HFFc6 (cell line): ENCODE measurements at places on chromosomes 5 and 9. TPM values are rescaled to one million over a fixed set of nuclear protein-coding genes. Genes with fewer than 3 reads are reported as not detected.
A peak's percentile ranks its signal among the peaks of the same experiment; 100 is the strongest.

The NEUROG1 gene
- not detected in 3 replicates for total RNA-seq

- peaks cover 33% of the 10 kb centered on the region for H3K4me1 ChIP-seq
- no peaks in the 10 kb centered on the region for H3K36me3 ChIP-seq
- peaks cover 10% of the 10 kb centered on the region for H3K27me3 ChIP-seq
- H3K4me3 ChIP-seq, result no peak overlapping the region
Measured at GRCh38 chr5:113044776-113045465, 68.3 kb downstream of the DCP2 start.

The AFAP1L1 gene
- total RNA-seq, result 3.5 and 5.2 TPM in 2 replicates

DNA sequence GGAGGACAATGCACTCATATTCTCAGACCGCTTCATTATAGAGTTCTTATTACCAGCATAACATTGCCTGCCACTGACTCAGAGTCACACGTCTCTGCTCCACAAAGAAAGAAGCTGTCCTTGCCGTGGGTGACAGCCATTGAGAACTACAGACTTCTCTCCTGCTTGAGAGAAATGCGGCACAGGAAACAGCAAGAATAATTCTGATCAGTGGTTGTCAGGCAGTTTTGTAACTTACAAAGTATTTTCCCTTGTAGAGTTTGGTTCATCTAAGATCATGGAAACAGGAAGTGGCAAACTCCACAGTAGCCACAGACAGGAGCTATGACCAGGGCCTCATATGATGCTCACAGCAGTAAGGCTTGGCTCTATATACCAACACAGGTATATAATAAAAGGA is 47.0 kb downstream of the KCNV2 start:
- H3K4me1 ChIP-seq, result peaks cover 33% of the 10 kb centered on the region
- H3K36me3 ChIP-seq, result peaks cover 27% of the 10 kb centered on the region
- H3K27ac ChIP-seq, result peak overlapping the region; percentile 66; the same call in 1 of the 2 replicates
- H3K27me3 ChIP-seq, result no peaks in the 10 kb centered on the region; the same call in none of the 2 replicates
- DNase-seq, result no peak

- peak overlapping the region; percentile 86 for H3K27ac ChIP-seq
- DNase-seq, result peak; percentile 63
- peak overlapping the region; percentile 46 for H3K4me3 ChIP-seq
- peaks cover 56% of the 10 kb centered on the region for H3K4me1 ChIP-seq
- no peaks in the 10 kb centered on the region for H3K27me3 ChIP-seq
Measured at GRCh38 chr5:10366310-10367272, 13.1 kb downstream of the MARCHF6 start.

- DNase-seq, result no peak
- H3K4me3 ChIP-seq, result no peak overlapping the region
- H3K36me3 ChIP-seq, result no peaks in the 10 kb centered on the region
- H3K27me3 ChIP-seq, result no peaks in the 10 kb centered on the region
- H3K27ac ChIP-seq, result no peak overlapping the region
- peaks cover 58% of the 10 kb centered on the region for H3K4me1 ChIP-seq
Measured at GRCh38 chr9:100087218-100087617, 11.6 kb downstream of the ERP44 start.

The ORM2 gene
- total RNA-seq, result not detected in 3 replicates

DNA sequence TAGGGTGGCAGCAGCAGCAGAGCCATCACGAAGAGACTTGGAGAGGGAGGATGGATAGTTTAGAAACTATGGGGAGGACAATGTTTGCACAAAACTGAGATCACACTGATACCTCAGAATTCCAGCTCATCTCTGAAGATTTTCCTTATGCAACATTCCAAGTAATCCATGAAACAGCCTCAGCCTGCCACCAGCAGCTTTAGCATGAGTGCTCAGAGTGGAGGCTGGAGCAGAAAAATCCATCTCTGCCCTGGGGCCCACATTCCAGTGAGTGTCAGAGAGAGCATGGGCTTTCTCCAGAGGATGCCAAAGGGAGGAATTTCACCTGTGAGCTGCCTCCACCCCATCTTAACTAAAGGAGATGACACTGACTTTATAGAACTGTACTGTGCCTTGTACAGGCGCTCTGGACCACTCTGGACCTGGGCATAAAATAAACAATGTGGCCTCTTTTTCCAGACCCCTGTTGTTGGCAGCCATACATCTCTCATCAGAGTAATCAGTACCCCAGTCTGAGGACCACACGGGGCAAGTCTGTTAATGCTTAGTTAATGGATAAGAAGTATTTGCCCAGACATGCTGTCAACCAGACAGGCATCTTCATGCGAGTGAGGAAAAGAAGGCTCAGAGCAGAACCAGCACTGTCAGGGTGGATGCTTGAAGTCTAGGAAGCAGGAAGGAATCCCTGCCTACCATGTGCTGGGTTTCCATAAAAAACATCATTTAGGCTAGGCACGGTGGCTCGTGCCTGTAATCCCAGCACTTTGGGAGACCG is 440.9 kb downstream of the ENC1 start:
- DNase-seq, result peak; percentile 77
- no peak overlapping the region; the same call in 1 of the 2 replicates for H3K4me3 ChIP-seq
- H3K27ac ChIP-seq, result peak overlapping the region; percentile 79
- peaks cover 2% of the 10 kb centered on the region for H3K27me3 ChIP-seq
- peaks cover 39% of the 10 kb centered on the region for H3K4me1 ChIP-seq

The CCNJL gene
- total RNA-seq, result not detected in 3 replicates

The ALDOB gene
- not detected in 3 replicates for total RNA-seq

- DNase-seq, result peak; percentile 74
- peak overlapping the region; percentile 47 for H3K27ac ChIP-seq
- peak overlapping the region; percentile 45 for H3K4me3 ChIP-seq
- no peaks in the 10 kb centered on the region for H3K36me3 ChIP-seq
- H3K4me1 ChIP-seq, result peaks cover 38% of the 10 kb centered on the region
Measured at GRCh38 chr5:159240301-159240870, 22.7 kb upstream of the UBLCP1 start.

The NNT gene
- total RNA-seq, result 55.1 to 61.3 TPM (median 58.2 TPM) in 3 replicates

The CDH10 gene
- total RNA-seq, result 0.20 to 0.57 TPM (median 0.40 TPM) in 3 replicates

DNA sequence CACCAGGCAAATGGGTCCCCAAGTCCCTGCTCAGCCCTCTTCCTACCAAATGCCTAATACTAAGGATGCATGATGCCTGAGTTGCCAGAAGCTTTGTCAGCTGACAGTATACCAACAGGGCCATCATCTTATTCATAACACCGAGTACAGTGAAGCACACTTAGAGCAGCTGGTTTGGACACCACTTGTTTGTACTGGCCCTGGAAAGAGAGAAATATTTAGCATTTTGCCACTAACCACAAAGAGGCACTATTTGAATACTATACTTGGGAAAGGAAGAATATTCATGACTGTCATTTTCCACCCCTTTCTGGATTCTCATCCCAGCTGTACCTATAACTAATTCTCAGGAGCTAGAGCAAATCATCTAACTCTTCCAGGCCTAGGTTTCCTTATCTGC is 364.4 kb upstream of the KIF2A start:
- no peak overlapping the region for H3K27ac ChIP-seq
- H3K4me3 ChIP-seq, result no peak overlapping the region
- H3K27me3 ChIP-seq, result no peaks in the 10 kb centered on the region
- DNase-seq, result no peak
- H3K4me1 ChIP-seq, result no peaks in the 10 kb centered on the region
- no peaks in the 10 kb centered on the region for H3K36me3 ChIP-seq

- peaks cover 7% of the 10 kb centered on the region; the same call in 1 of the 2 replicates for H3K4me1 ChIP-seq
- no peak overlapping the region for H3K27ac ChIP-seq
- no peaks in the 10 kb centered on the region for H3K36me3 ChIP-seq
- H3K4me3 ChIP-seq, result no peak overlapping the region
- peaks cover 4% of the 10 kb centered on the region for H3K27me3 ChIP-seq
- no peak for DNase-seq
Measured at GRCh38 chr9:13728917-13729811, 449.7 kb upstream of the MPDZ start.

DNA sequence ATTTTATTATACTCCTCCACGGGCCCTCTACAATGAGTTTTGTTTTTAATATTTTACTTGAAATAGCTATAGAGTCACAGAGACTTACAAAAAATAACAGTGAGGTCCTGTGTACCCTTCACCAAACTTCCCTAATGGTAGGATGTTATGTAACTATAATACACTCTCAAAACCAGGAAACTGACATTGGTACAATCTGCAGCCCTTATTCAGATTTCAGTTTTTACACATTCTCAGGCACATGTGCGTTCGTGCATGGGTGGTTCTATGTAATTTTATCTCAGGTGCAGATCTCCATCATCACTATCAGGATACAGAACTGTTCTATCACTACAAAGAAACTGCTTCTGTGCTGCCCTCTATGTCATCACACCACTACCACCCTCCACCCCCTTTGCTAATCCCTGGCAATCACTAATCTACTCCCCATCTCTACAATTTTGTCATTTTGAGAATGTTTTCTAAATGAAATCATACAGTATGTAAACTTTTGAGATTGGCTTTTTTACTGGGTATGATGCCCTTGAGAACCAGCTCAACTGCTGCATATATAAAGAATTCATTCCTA is 16.4 kb downstream of the RAB14 start:
- H3K4me3 ChIP-seq, result no peak overlapping the region
- peaks cover 72% of the 10 kb centered on the region for H3K4me1 ChIP-seq
- no peaks in the 10 kb centered on the region for H3K27me3 ChIP-seq
- H3K27ac ChIP-seq, result no peak overlapping the region
- peaks cover 33% of the 10 kb centered on the region for H3K36me3 ChIP-seq

The FCN2 gene
- not detected in 3 replicates for total RNA-seq

DNA sequence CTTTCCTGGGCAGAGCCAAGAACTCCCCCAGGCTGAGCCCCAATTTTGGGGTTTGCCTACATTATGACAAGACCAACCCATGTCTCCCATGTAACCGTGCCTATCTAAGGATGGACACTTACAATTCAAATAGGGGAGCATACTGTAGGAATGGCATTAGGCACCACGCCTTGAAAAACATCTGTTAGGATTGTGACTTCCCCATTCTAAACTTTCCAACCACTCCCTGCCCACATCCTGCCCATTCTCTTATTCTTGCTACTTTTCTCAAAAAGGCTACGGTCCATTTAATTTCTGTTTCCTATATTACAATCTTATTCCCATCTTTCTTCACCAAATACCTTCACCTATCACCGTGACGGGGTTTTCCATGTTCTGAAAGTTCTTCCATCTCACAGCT is 99.2 kb downstream of the LPAR1 start:
- H3K27ac ChIP-seq, result peak overlapping the region; percentile 43; the same call in 1 of the 2 replicates
- no peak for DNase-seq
- peak overlapping the region; percentile 5; the same call in 1 of the 2 replicates for H3K4me3 ChIP-seq

The KCNMB1 gene
- total RNA-seq, result not detected in 3 replicates

- peaks cover 13% of the 10 kb centered on the region for H3K36me3 ChIP-seq
- H3K4me3 ChIP-seq, result no peak overlapping the region
- H3K4me1 ChIP-seq, result peaks cover 50% of the 10 kb centered on the region
- DNase-seq, result no peak
- no peaks in the 10 kb centered on the region; the same call in none of the 2 replicates for H3K27me3 ChIP-seq
- no peak overlapping the region for H3K27ac ChIP-seq
Measured at GRCh38 chr5:73417303-73418034, 31.1 kb downstream of the FOXD1 start.

- peaks cover 49% of the 10 kb centered on the region for H3K4me1 ChIP-seq
- H3K27ac ChIP-seq, result no peak overlapping the region; the same call in 1 of the 2 replicates
- DNase-seq, result peak; percentile 12
Measured at GRCh38 chr5:54659700-54660131, 142.2 kb downstream of the SNX18 start.

- H3K27ac ChIP-seq, result no peak overlapping the region; the same call in 1 of the 2 replicates
- no peak overlapping the region for H3K4me3 ChIP-seq
- DNase-seq, result no peak
- no peaks in the 10 kb centered on the region; the same call in 1 of the 2 replicates for H3K27me3 ChIP-seq
- peaks cover 67% of the 10 kb centered on the region for H3K4me1 ChIP-seq
- no peaks in the 10 kb centered on the region for H3K36me3 ChIP-seq
Measured at GRCh38 chr9:113573046-113573958, 109.8 kb downstream of the RGS3 start.

The DPM2 gene
- 48.1 to 59.6 TPM (median 56.3 TPM) in 3 replicates for total RNA-seq

DNA sequence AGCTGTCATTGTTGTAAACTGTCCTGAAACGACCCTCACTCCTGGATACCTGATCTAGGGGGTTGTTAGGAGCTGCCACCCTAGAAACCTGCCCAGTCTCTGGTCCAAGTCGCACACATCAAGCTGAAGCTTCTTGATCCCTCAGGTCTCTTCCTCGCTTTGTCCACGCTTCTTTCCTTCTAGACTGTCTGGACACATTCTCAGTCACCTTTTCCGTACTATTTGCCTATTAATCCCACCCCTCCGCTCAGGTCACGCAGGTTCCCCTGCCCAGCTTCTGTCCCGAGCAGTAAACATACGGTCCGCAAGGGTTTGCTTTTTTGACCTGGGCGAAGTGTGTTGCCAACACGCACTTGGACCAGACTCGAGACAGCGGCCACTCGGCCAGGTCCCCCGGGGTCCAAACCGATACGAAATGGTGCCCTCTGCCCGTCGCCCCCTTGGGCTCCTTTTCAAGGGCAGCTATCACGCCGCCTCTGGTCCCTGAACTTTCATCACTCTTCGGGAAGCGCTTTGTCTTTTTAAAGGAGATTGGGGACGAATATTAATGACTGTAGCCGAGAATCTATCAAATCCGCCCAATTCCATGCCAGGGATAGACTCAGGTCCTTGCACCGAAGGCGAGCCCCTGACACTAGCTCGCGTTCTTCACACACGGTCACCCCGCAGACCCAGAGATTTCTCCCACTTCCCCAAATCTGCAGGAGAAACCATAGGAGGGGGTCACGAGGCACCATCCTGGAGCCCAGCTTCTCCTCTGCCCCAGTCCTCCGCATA is 814 bp downstream of the PLCXD3 start:
- H3K4me1 ChIP-seq, result peaks cover 30% of the 10 kb centered on the region
- H3K27ac ChIP-seq, result no peak overlapping the region
- H3K36me3 ChIP-seq, result no peaks in the 10 kb centered on the region
- H3K4me3 ChIP-seq, result peak overlapping the region; percentile 48

- no peak overlapping the region for H3K4me3 ChIP-seq
- H3K4me1 ChIP-seq, result no peaks in the 10 kb centered on the region
- no peak overlapping the region for H3K27ac ChIP-seq
- H3K36me3 ChIP-seq, result peaks cover 22% of the 10 kb centered on the region
- H3K27me3 ChIP-seq, result no peaks in the 10 kb centered on the region
Measured at GRCh38 chr5:73836607-73837006, 210.6 kb downstream of the ARHGEF28 start.

DNA sequence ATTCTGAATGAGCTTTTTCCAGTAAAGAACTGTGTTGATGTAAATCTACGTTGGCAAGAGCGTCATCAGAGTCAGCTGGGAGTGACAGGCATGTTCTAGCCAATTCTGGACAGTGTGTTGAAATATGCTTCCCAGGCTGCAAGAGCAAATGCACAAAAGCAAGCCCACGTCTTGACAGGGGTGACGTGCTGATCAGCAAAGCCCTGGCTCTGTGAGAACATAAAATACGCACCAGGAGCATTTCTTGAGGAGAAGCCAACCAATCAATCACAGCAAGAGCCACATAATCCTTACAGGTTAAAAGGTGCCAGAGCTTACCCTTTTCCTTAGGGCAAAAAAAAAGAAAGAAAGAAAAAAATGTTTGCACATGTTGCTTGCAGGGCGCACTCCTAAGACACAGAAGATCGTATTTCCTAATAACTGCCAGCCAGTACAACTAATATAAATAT is 148.1 kb downstream of the PDE4D start:
- no peaks in the 10 kb centered on the region for H3K36me3 ChIP-seq
- peak overlapping the region; percentile 45; the same call in 1 of the 2 replicates for H3K27ac ChIP-seq
- H3K4me3 ChIP-seq, result peak overlapping the region; percentile 4; the same call in 1 of the 2 replicates

GRCh38 chr5:135367076-135367475 is 32.0 kb downstream of the MACROH2A1 start:
- peaks cover 60% of the 10 kb centered on the region for H3K4me1 ChIP-seq
- peaks cover 35% of the 10 kb centered on the region for H3K36me3 ChIP-seq
- no peak overlapping the region for H3K4me3 ChIP-seq
- DNase-seq, result no peak

The MLANA gene
- total RNA-seq, result not detected in 3 replicates
